ENCODE measurements at places on chromosomes 2 and 18. TPM values are rescaled to one million over a fixed set of nuclear protein-coding genes. Genes with fewer than 3 reads are reported as not detected.

- no peak for DNase-seq
Measured at GRCh38 chr18:73023975-73024374, 156.2 kb upstream of the NETO1 start.

- DNase-seq: no peak
Measured at GRCh38 chr2:152465541-152465940, 130.6 kb downstream of the FMNL2 start.

GRCh38 chr2:208278549-208278948, 12.5 kb downstream of the PIKFYVE start:
- DNase-seq: no peak

GRCh38 chr18:36655930-36656329, 172.9 kb downstream of the TPGS2 start:
- DNase-seq: no peak

GRCh38 chr2:43748333-43748732, 25.5 kb upstream of the DYNC2LI1 start:
- DNase-seq: no peak

- no peak for DNase-seq
Measured at GRCh38 chr2:129070663-129071062, 752.0 kb upstream of the HS6ST1 start.

- DNase-seq: no peak
Measured at GRCh38 chr18:3877678-3878077, 427.7 kb downstream of the TGIF1 start.

DNA sequence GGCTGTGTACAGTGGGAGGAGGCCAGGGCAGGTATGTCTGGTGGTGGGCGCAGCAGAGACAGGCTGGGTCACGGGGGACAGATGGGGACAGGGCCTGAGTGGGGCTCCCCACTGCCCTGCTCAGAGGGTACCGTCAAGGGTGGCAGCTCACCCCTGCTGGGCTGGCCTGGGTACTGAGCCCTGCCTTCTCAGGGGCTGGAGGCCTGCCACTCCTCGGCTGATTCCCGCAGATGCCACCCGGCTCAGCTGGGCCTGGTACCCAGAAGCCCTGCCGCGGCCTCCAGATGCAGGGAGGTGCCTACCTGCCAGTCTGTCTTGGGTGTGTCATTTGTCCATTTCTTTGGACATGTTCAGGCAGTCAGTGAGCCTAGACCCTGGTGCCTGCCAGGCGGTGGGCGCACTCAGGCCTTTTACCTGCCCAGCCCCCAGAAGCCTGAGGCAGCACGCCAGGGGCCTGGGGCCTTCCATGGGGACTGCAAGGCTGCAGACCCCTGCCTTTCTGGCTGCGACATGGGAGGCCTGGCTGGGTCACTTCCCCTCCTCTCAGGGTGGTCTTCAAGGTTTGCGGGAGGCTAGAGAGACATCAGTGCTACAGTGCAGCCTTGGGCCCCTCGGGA, 3.3 kb downstream of the SNORC start:
- no peak for DNase-seq

DNA sequence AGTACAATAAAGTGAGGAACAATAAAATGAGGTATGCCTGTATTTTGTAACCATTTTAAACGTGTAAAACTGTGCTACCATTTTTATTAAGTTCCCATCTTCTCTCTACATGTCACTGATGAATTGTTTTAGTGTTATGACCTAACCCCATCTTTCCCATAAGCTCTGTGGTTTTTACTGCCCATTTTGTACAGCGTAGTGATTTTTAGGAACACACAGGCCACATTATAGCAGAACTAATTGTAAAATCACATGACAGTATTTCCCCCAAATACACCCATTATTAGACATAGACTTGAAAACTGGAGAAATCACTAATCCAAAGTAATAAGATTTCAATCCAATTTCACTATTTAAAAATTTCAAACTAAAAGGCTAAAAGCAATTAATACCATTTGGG, 130.7 kb downstream of the TMEM247 start:
- DNase-seq: no peak

- DNase-seq: no peak
Measured at GRCh38 chr2:97663626-97663961, 250 bp downstream of the ACTR1B start.

DNA sequence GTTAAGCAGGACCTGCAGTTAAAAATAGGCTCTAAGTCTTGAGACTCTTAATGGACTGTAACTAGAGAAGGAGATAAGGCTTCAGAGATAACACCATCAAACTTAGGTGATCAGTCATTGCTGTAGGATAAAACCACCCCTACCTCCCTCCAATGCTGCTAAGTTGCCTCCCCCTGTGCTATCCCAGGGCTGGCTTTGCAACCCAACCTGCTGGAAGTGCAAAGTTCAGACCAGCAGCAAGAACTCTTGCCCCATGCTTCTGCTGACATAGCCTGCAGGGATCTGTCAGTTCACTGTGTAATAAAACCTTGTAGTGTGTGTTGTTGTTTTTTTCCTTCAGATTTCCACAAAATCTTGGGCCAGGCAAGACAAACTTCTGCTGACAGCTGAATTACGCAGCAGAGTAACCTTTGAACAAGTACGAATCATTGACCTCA, 57.4 kb upstream of the EPB41L3 start:
- DNase-seq: no peak

DNA sequence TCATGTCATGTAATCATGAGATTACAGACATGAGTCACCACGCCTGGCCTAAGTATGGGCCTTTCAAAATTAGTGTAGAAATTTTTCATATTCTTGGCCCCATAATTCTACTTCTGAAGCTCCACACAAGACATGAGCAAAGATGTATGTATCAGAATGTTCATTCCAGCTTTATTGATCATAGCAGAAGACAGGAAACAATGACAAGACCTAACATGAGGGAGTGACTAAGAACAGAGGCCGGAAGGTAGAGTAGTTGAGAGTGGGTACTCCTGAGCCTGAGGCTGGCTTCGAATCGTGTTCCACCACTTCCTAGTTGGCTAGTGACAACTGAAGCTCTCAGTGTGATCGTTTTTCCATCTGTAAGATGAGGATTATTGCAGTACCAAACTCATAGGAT, 89.3 kb downstream of the ARMC9 start:
- DNase-seq: no peak

DNA sequence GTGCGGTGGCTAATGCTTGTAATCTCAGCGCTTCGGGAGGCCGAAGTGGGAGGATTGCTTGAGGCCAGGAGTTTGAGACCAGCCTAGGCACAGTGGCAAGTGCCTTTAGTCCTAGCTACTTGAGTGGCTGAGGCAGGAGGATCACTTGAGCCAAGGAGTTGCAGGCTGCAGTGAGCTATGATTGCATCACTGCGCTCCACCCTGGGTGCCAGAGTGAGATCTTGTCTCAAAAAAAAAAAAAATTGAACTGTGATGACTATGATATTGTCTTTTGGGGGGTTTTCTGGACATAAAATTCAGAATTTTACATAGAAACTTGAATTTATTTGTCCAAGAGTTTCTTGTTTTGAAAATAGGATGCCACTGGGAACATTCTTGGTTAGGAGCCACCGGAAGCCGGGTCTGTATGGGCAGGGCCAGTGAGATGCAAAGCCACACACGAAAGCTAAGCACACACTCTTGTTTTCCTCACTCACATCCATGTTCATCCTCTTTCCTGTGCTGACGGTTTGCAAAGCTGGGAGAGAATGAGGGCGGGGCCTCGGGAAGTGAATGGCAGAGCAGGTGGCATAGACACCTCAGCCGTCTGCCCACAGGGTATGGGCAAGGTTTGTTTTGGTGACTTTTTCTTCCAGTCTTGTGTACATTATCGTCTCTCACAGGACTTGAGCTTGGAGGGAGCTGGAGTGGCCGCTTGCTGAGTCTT, 12.6 kb downstream of the AGAP1 start:
- DNase-seq: no peak

- DNase-seq: no peak
Measured at GRCh38 chr2:8234757-8235374, 447.0 kb upstream of the ID2 start.

- DNase-seq: no peak
Measured at GRCh38 chr2:181340891-181341290, 116.3 kb upstream of the ITGA4 start.

GRCh38 chr18:12837747-12838146, 46.3 kb downstream of the PTPN2 start:
- DNase-seq: no peak

GRCh38 chr2:143410082-143410897, 281.1 kb downstream of the ARHGAP15 start:
- no peak for DNase-seq

DNA sequence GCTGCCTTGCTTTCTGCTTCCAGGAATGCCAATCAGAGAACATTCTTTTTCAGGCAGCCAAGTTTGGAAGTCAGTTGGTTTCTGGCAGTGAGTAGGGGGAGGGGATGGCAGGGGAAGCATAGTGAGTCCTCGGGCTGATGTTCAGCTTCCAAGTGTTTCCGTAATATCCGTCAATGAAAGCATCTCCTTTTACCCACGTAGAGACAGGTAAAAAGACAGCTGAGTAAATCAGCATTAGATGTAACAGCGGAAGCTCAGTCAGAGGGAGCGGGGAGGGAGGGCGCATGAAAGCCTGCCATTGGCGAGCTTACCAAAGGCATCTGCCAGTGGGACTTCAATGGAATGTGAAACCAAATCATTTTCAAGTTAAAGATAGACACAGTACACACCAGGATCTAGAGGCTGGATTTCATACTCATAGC, 117.1 kb upstream of the DTNA start:
- no peak for DNase-seq

DNA sequence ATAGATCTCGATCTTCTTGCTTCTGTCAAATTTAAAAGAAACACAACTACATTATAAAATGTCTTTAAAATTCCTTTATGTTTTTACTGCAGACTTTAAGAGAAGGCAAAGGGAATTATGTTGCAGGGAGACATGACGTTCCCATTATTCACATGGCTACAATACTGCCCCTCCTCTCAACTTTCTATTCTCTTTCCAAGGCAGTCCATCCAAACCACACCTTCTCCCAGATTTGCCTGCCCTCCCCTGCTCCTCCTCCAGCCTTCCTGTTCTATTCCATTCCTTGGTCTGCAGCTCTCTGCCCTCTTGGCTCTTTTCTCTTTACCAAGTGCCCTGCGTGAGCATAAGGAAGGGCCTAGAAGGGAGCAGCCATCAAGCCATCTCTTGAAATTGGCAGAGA, 61.3 kb downstream of the NABP1 start:
- no peak for DNase-seq

- no peak for DNase-seq
Measured at GRCh38 chr2:160301420-160301819, 101.3 kb upstream of the ITGB6 start.

DNA sequence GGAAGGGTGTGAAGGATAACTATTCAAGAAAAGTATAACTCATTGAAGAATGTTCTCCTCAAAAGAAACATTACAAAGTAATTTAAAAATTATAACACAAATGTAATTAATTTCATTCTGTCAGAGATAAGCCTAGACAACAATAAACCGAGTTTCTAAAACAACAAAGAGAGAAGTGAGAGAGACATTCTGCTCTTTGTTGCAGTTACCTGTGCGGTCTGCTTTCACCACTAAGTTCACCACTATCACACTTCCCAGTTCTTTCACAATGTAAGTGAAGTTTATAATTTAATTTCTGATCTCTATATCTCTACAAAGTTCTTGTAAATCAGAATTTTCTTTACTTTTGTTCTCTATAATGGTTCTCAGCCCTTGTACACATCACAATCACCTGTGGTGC, 76.3 kb upstream of the FRZB start:
- no peak for DNase-seq

- no peak for DNase-seq
Measured at GRCh38 chr2:64727843-64728463, 74.2 kb upstream of the SERTAD2 start.

- DNase-seq: no peak
Measured at GRCh38 chr18:48472610-48473009, 63.4 kb upstream of the ZBTB7C start.

DNA sequence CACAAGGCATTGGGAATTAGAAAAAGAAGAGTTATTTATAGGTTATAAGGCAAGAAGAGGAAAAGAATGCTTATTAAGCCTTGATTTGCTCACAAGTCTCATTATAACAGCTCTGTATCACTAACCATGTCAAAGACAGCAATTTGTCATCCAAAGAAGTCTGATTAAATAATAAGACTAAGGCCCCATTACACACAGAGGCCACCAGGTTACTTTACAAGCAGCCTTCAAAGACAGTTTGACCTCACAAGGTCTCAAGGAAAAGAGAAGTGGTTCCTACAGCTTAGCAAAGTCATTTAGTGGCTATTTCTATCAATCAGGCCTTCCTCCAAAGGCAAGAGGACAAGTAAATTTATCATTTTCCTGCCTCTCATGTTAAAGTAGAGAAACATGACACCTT, 188.5 kb downstream of the MBD2 start:
- DNase-seq: no peak

DNA sequence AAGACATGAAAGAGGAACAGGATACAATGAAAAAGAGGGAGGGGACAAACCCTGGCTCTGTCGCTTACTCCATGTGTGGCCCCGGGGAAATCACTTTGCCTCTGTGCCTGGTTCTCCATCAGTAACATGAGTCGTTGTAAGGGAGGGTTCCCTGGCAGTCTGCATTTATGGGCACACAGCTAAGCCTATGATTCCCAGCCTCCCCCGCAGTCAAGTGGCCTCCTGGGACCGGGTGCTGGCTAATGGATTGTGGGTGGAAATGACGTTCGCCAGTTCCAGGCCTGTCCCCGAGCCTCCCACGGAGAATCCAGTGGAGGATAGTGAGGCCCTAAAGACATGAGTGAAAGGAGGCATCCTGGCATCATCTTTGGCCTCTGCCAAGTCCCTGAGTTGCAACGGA, 42.7 kb downstream of the SFXN5 start:
- DNase-seq: no peak

GRCh38 chr2:100647709-100648108, 84.9 kb downstream of the PDCL3 start:
- DNase-seq: no peak

DNA sequence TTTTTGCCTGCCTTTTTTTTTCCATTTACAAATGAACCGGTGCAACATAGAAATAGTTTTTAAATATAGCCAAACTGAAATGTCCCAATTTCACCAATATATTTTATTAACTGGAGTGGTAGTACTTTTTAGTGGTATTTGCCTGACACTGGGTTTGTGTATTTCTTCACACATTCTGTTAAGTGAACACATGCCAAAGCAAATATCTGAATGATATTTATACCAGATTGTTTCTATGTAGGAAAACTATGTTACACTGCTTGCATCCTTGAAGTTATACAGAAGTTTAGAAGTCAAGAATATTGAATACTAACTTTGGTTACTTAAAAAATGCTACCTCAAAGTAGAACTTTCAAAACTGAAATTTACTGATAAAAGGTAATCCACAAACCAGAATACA, 19.4 kb upstream of the ITPRID2 start:
- DNase-seq: no peak

GRCh38 chr2:234472155-234472554, 24.7 kb downstream of the ARL4C start:
- no peak for DNase-seq

GRCh38 chr2:13651684-13652131, 935.0 kb downstream of the TRIB2 start:
- DNase-seq: no peak

Gene OTOF
- 0.26 TPM for total RNA-seq

Gene AFF3
- 4.5 TPM for total RNA-seq

Gene KCNE4
- 15.0 TPM for total RNA-seq

Gene CUL3
- 77.1 TPM for total RNA-seq

Gene SLC23A3
- total RNA-seq: 0.93 TPM

Gene CERKL
- not detected for total RNA-seq

Gene RIT2
- not detected for total RNA-seq

Gene IL1A
- total RNA-seq: not detected

Gene LYPD1
- total RNA-seq: 0.32 TPM

Gene CIB4
- total RNA-seq: not detected

Gene SETBP1
- total RNA-seq: 21.6 TPM

Gene POMC
- total RNA-seq: 3.4 TPM

Gene ATG16L1
- 20.5 TPM for total RNA-seq

Gene SKOR2
- total RNA-seq: not detected
